Stomach (tissue), 19 donors: ENCODE measurements at places on chromosomes 1 and 21. TPM values are rescaled to one million over a fixed set of nuclear protein-coding genes. Genes with fewer than 3 reads are reported as not detected.
A peak's percentile ranks its signal among the peaks of the same experiment; 100 is the strongest.

DNA sequence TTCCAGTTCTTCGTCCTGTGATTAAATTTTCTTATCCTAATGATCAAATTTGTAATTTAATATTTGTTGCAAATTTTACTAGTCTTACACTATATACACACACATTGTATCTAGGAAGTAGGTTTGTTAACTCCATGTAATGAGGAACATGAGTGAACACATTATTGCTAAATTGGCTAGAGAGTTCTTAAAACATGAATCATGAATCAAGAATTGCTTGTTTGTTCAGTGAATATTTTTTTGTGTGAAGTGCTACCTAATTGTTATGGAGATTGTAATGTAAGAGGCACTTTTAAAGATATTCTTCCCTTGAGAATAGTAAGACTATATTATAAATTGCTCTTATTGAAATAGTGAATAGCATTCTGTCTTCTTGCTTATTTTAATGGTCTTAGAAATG lies 4.6 kb downstream of the GPSM2 start:
- no peak for DNase-seq

- no peak for DNase-seq
These were observed 26.0 kb downstream of the LMX1A start for GRCh38 chr1:165330483-165330882.

GRCh38 chr1:203299169-203299568 lies 6.2 kb upstream of the BTG2 start:
- no peak for DNase-seq

- DNase-seq, result no peak
These were observed 43.3 kb downstream of the GPR88 start for GRCh38 chr1:100581096-100581705.

DNA sequence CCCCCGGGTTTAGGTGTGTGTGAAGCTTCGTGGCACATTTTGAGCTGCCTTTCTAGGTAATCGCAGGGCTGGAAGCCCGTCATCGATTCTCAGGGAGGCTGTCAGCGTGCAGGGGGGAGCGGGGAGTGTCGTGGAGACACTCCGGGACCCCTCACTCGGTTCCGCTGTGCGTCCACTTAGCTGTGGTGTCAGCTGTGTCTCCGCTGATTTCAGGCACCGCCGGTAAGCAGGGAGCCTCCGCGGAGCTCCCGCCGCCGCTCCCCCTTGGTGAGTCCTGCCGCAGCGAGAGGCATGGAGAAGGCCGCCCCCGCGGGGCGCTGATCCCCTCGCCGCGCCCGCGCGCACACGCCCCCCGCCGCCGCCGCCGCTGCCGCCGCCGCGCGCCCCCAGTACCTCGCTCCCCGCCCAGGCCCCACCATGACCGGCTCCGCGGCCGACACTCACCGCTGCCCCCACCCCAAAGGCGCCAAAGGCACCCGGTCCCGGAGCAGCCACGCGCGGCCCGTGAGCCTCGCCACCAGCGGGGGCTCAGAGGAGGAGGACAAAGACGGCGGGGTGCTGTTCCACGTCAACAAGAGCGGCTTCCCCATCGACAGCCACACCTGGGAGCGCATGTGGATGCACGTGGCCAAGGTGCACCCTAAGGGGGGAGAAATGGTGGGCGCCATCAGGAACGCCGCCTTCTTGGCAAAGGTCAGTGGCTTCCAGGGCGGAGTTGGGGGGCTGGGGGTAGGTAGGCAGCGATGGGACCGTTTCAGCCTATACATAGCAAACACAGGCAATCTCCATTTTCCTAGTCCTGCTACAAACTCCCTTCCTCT lies 995 bp downstream of the VASH2 start:
- DNase-seq, result no peak

The MMP23B gene
- total RNA-seq, result 51.3 TPM

DNA sequence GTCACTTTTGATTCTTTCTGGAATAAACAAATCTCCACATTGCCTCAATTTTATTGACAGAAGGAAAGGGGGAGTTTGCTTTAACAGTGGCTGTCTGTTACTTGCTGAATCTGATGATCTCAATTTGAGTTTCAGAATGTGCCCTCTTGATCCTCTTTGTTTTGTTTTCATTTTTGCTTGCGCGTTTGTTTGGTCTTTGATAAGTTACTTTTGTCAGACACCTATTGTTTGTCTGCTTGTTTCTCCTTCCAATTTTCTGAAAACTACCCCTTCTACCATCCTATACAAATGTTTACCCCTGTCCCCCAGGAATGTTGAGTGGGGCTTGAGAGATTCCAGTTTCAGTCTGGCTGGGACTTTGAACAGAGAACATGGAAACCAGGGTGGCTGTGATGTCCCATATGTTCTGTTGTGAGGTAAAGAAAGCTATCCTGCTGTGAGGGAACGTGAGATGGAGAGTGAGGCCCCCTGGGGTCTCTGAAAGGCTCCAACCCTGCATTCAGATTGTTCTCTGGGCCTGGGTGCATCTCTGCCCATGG lies 11.8 kb upstream of the XCL2 start:
- no peak for DNase-seq

The ZBTB8A gene
- 0.87 TPM for total RNA-seq

DNA sequence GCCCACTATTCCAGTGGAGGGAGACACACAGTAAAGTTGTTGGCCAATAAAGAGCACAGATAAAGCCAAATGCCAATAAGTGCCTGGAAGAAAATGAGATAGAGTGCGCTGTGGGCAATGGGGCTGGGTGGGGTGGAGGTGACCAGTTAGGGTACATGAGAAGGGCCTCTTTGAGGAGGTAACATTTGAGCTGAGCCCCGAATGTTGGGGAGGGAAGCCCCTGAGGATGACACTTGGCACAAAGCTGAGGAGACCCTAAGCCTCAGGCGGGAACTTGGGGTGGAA lies 979 bp downstream of the S100A9 start:
- no peak for DNase-seq

- DNase-seq, result no peak
These were observed 58.3 kb upstream of the ARTN start for GRCh38 chr1:43875331-43875730.

DNA sequence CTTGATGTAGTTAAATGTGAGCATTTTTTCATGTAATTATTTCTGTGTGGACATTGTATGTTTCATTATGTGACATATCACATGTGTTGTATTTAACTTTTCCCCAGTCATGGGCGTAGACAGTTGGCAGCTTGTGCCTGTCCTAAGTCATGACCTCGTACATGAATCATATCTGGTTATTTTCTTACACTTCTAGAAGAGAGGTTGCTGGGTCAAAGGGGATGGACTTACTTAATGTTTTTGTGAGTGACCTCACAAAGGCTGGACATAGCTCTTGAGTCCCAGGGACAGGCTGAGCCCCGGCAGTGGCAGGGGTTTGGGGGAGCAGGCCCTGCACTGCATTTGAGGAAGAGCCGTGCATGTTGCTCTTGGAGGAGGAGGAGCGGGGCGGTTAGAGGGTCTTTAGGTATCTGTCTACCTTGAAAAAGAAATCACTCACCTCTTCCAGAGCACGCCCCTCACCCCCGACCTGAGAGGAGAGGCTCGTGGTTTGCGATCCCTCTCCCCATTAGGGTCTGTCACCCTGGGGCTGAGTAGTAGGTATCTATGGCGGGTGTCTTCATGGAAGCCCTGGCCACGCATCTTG lies 16.4 kb downstream of the IFNGR2 start:
- DNase-seq, result peak; percentile 40

DNA sequence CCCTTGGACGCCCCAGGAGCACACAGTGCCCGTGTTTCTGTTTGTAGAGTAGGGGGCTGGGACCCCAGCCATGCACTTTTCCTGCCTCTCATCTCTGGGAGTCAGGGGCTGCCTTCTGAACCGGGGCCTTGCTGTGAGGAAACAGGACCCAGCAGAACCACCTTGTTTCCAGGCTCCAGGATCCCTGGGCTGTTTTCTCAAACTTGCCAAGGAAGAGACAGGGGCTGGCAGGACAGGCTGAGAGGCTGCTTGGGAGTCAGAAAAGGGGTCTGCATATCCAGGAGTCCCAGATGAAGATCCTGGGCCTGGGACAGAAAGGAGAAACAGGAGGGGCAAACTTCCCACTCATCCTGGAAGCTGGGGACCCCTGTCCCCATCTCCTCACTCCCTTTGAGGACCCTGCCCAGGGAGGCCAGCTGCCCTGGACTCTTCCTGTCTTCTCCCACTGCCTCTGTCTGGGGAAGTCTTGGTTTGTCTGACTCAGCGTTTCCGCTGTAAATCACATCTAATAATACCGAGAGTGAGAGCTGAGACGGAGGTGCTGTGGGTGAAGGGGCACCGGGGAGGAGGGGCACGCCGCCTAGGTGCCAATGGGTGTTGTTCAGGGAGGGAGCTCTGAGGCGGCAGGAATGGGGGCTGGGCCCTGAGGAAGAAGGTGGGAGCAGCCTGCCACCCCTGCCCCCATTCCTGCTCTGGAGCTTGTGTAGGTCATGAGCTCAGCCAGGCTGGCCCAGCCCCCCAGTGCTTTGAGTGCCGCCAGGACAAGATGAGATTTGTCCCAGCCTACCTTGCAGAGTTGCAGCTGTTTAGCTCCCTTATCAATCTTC lies 16.7 kb downstream of the POU3F1 start:
- peak; percentile 85 for DNase-seq

GRCh38 chr1:43841321-43842174 lies 92.1 kb upstream of the ARTN start:
- DNase-seq, result no peak

DNA sequence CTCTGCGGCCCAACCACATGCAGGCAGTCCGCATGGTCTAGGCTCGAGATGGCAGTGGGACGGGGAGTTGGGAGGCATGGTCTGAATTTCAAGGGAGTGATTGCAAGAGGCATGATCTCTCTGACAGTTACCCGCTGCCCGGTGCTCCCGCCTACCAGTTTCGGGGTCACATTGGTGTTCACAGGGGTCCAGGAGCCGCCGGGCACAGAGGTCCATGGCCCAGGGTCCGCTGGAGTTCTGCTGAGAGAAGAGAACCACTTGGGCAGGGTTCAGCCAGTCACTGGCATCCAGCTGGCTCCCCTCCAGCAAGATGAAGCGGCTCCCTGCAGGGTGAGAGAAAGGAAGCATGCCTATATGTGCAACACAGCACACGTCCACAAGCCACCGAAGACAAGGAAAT lies 141.3 kb downstream of the ASTN1 start:
- no peak for DNase-seq

- DNase-seq, result peak; percentile 33
These were observed 153.5 kb downstream of the TGFBR3 start for GRCh38 chr1:91732291-91733107.

The GFI1 gene
- 1.7 TPM for total RNA-seq

DNA sequence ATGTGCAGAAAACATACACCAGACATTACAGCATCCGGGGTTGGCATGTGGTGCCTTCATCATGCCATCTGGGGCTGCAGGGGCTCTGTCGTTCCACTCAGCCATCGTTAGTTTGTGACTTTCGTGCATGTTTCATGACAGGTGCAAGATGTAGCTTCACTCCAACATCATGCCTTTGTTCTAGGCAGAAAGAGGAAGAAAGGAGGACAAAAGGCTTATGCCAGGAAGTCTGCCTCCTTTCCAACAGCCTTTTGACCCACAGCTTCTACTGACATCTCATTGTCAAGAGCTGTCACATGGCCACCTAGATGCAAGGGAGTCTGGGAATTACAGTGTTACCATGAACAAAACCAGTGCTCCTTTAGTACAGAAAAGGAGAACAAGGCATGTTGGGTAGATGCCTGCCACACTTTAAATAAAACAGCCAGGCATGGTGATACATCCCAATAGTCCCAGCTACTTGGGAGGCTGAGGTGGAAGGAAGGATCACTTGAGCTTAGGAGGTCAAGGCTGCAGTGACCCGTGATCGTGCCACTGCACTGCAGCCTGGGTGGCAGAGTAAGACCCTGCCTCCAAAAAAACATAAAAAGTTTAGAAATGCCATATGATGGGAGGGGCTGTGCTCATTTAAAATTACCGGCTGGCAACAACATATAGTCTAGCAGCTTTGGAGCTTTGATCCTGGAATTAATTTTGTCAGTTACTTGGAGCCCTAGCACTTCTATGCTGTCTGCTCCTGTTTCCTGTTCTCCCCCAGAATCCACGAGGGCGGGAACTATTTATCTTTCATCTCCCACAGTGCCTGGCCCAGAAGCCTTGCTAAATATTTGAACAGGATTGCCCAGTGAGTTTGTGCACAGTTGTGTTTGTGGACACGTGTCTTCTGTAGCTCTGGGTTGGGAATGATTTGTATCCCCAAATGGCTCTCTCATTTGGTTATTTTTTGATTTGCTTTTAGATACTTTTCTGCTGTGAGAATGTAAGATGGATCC lies 7.4 kb downstream of the DOP1B start:
- peak; percentile 67 for DNase-seq

GRCh38 chr1:201887116-201887866 lies 1.4 kb upstream of the SHISA4 start:
- DNase-seq, result no peak

The BOLA1 gene
- total RNA-seq, result 48.4 TPM

The NFASC gene
- total RNA-seq, result 54.2 TPM

DNA sequence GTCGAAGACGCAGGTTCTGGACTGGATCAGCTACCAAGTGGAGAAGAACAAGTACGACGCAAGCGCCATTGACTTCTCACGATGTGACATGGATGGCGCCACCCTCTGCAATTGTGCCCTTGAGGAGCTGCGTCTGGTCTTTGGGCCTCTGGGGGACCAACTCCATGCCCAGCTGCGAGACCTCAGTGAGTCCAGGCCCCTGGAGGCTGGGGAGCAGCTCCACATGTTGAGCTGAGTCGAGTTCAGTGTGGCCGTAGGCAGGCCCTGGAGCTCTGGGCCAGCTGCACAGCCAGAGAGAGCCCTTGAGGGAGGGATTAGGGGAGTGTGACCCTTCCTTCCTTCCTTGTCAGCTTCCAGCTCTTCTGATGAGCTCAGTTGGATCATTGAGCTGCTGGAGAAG lies 1.6 kb downstream of the ELF3 start:
- DNase-seq, result peak; percentile 28
